ENCODE measurements at places on chromosomes 3 and 15.

- no peak for DNase-seq
These were observed 196.5 kb upstream of the ZPLD1 start for GRCh38 chr3:102238362-102238761.

DNA sequence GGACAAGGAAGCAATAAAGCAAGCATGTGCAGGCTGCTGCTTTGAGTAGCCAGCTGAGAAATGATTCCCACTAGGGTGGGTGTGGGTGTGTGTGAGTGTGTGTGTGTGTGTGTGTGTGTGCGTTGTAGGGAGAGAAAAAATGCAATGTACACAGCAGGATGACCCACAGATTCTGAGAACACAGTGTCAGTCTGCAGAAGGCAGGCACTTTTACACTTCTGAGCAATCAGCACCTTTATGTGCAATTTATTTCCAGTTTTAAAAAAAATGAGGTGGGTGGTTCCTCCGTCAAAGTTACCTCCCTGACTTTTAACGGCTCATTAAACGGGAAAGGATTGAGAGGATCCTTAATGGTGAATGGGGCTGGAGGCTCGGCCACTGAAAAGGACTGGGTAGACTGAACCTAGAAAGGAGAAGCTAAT lies 38.5 kb upstream of the LIPC start:
- DNase-seq: no peak

DNA sequence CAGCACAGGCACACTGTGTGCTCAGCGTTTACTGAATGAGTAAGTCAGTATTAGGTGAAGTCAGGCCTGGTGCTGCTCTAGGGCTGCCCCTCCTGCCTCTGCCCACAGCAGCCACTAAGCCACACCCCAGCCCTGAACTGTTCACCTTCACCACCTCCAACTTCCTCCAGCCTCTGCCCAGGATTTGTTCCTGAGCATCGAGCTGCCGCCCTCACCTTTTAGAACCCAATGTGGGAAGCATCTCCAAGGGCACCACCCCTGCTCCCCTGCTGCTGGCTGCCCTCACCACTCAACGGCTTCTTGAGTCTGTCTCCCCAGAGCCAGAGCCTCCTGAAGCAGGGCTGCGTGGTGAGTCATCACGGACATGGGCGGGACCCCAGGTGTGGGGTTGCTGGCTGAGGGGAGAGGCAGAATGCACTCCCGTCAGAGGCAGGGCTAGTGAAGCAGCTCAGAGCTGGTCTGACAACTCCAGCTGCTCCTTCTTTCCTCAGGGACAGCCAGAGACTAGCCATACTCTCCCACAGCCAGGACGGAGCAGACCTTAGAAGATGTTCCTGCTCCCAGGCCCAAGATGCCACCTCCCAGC lies 5.8 kb downstream of the HYAL2 start:
- DNase-seq: no peak

DNA sequence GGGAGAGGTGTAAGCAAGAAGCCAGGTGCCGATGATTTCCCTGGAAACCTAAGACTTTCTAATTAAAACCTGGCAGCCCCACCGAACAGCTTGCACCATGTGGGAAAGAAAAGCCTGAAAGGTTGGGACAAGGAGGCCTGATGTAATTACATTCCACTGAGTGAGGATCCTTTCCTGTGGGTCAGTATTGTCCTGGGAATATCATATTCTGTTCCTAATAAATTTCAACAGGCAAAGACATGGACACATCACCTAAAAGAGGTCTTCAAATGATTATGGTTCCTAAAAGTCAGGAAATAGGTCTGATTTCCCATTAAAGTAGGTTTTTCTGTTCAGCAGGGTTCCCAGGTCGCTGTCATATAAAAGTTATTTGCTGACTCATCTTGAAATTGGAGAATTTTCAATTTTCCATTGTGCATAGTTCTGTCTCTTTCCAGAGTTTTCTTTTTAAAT lies 58.5 kb downstream of the DUT start:
- no peak for DNase-seq

- no peak for DNase-seq
These were observed 44.8 kb downstream of the AP4E1 start for GRCh38 chr15:50953302-50953701.

- no peak for DNase-seq
These were observed 1.8 kb upstream of the UBE2E2 start for GRCh38 chr3:23201154-23201838.

DNA sequence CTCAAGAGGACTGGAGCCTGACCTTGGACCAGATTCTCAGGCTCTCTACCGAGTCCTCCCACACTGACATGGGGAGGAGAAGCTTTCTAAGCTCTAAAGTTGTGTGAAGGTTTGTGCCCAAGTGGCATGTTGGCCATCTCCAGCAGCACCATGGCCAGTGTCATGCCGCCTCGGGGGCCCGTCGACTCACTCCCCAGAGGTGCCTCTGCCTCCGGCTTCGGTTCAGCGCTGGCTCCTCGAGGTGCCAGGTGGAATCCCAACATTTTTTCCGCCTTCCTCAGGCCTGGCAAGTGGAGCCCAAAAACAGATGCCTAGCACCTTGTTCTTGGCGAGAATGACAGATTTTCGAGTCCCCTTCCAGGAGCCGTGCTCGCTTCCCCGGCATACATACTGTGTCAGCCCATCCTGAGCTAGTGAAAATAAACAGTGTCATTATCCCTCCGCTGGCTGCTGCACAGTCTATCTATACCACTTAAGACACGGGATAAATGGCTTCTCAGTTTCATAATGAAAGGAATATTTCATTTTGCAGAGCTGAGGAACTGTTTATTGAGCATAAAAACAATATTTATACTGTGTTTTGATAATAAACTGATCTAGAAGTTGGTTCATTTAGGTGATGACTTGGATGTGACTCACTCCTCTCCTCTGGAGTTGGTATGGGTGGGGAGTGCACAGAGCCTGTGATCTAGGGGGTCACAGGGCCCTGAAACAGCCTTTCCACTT lies 328.5 kb upstream of the TLE3 start:
- no peak for DNase-seq

GRCh38 chr3:12662593-12663400 lies 1.1 kb downstream of the RAF1 start:
- peak; percentile 49 for DNase-seq

GRCh38 chr15:48153526-48153925 lies 24.6 kb downstream of the MYEF2 start:
- DNase-seq: no peak

DNA sequence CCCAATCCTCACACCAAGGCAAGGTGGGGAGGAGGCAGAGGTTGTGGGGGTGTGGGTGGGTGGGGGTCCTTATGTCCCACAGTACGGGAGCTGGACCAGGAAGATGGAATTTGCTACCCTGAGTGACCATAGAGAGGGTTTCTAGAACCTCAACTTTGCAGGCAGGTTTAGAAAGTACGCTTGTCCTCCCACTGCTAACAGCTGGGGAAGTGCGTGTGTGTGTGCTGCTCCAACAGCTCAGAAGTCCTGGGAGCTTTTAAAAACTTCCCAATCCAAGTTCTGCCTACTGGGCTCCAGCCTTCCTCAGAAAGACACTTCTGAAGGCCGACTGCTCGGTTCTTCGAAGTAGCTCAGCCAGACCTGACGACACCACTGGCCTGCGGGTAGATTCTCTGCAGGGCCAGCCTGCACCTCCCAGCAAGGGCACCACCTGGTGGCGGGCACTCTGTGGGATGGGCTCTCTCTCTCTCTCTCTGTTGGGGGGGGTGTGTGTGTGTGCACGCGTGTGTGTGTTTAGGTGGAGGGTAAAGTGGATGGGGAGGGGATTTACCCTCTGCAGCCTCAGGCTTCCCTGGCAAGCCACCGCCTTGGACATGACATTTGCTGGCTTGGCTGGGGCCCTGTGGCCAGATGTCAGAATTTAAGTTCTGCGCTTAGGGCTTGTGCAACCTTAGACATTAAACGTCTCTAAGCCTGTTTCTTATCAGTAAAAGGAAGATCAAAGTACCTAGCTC lies 15.6 kb downstream of the TMEM158 start:
- peak; percentile 32 for DNase-seq

GRCh38 chr3:188323067-188323842 lies 169.3 kb downstream of the LPP start:
- no peak for DNase-seq

- DNase-seq: no peak
These were observed 652.5 kb downstream of the EDEM1 start for GRCh38 chr3:5840056-5840455.

DNA sequence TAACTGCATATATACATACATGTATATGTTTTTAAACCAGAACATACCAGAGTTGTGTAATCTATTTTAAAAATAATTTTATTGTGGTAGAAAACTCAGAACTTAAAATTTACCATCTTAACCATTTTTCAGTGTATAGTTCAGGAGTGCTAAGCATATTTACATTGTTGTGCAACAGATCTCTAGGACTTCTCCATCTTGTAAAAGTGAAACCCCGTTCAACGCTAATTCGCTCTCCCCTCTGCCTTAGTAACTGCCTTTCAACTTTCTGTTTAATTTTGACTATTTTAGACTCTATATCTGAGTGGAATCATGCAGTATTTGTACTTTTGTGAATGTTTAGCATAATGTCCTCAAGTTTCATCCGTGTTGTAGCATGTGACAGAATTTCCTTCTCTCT lies 51.8 kb upstream of the SSR3 start:
- no peak for DNase-seq

GRCh38 chr3:94304954-94305353 lies 242.1 kb downstream of the NSUN3 start:
- DNase-seq: no peak

GRCh38 chr3:171334465-171334811 lies 125.8 kb downstream of the TNIK start:
- DNase-seq: no peak

DNA sequence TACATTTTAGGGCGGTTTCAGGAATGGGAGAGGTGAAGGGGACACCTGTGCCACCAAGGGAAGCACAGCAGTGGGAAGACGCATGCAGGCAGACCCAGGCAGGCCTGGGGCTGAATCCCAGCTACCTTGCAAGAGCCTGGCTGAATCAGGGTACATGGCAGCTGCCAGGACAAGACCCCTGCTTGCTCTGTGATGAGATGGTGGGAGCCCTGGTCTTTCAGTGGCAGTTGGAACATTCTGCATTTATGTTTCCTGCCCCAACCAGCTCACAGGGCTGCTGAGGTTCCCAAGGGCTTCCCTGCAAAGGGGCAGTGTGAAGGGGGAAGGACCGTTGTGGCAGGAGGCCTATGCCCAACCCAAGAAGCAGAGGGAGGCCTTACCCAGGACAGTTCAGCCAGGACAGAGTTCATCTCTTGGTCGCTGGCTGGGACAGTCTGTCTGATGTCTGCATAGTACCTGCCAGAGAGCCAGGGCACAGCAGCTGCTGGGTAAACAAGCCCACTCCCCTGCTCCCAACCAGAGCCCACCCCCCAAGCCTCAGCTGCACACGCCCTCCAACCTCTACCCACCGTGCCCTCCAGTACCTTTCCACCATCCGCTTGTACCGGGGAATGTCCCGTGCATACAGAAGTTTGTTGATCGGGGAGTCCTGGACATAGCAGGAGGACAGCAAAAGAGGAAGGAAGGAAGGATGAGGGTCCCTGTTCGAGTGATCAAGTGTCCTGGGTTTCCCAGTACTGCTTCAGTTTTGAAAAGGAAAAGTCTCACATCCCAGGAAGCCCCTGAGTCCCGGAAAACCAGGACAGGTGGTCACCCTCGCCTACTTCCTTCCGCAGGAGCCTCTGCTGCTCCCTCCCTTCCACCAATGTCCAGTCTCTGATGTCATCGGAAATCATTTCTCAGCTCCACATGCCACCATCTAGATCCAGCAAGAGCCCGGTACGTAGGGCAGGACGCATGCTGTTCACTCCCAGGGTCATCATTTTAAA lies 23.1 kb downstream of the PLXNB1 start:
- DNase-seq: no peak

- DNase-seq: no peak
These were observed 23.4 kb downstream of the BOC start for GRCh38 chr3:113234688-113235260.

- DNase-seq: no peak
These were observed 113.4 kb downstream of the PLCH1 start for GRCh38 chr3:155631323-155632019.

GRCh38 chr3:192422997-192423342 lies 304.4 kb downstream of the FGF12 start:
- no peak for DNase-seq

DNA sequence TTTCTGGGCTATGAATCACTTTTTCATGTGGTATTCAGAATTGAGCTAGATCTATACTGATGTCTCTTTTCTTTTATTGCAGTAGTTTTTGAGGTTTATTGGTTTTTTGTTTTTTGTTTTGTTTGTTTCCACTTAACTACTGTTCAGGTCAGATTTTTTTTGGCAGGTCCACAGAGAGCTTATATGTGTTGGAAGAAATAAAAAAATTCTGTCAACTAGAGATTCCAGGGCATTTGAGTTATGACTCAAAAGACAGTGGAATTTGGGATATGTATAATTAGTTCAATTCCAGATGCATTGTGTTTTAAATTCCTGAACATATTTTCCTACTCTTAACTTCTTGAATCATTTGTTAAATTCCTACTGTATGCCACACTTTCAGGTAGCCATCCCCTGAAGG lies 727.2 kb downstream of the SI start:
- no peak for DNase-seq

- no peak for DNase-seq
These were observed 39.0 kb downstream of the SHC4 start for GRCh38 chr15:48924528-48925393.

GRCh38 chr3:46222435-46223161 lies 14.5 kb upstream of the CCR1 start:
- DNase-seq: no peak

DNA sequence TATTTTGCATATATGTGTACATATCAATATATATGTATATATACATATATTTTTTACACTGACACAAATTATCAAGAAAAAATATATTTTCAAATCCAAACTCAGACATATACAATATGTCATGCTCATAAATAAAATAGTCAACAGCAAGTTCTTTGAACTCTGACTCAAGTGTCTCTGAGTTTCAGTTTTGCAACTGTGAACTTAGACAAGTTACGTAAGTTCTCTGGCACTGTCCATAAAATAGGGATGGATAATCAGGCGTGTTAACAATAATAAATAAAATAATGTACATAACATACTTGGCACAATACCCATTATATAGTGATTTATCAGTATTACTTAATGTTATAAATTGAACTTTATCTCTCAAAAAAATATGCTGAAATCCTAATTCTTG lies 12.1 kb upstream of the XRN1 start:
- DNase-seq: no peak

GRCh38 chr15:90895571-90896117 lies 7.5 kb upstream of the MAN2A2 start:
- DNase-seq: peak; percentile 75

DNA sequence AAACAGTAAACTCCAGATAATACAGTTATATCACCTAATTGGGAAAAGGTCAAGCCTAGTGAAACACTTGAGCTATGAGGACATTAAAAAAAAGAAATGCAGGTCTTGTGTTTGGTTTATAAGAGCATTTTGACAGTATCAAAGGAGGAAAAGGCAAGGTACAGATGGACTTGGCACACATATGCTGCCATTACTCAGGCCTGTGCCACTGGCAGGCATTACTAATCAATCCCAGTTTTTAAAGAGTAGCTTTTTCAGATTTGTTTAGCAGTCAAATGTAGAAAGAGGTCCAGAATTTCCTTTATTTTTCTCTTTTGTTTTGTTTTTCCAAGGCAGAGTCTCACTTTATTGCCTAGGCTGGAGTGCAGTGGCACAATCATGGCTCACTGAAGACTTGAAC lies 38.9 kb downstream of the MDFIC2 start:
- no peak for DNase-seq

GRCh38 chr15:81312790-81313543 lies 11.0 kb downstream of the STARD5 start:
- DNase-seq: no peak

GRCh38 chr3:65472501-65472900 lies 566.2 kb downstream of the MAGI1 start:
- DNase-seq: no peak
